Pericardium fibroblast (primary cell): ENCODE measurements at places on chromosomes 7 and 10. TPM values are rescaled to one million over a fixed set of nuclear protein-coding genes. Genes with fewer than 3 reads are reported as not detected.

Gene LIPK
- not detected in 2 replicates for total RNA-seq

Gene CTTNBP2
- 0.35 TPM in 1 of 2 replicates, not detected in the other for total RNA-seq

Gene PRF1
- total RNA-seq: not detected in 2 replicates

Gene CACNA2D1
- 24.2 and 36.3 TPM in 2 replicates for total RNA-seq

Gene PODXL
- total RNA-seq: 3.3 and 4.3 TPM in 2 replicates

Gene PKD2L1
- total RNA-seq: not detected in 2 replicates

Gene CACUL1
- 12.1 and 12.9 TPM in 2 replicates for total RNA-seq

Gene SSC4D
- total RNA-seq: 0.34 and 1.2 TPM in 2 replicates

Gene NXPH1
- total RNA-seq: not detected in 2 replicates

Gene ZNF33B
- 3.9 and 49.4 TPM in 2 replicates for total RNA-seq

Gene GIMAP7
- not detected in 2 replicates for total RNA-seq

Gene ANKRD30A
- not detected in 2 replicates for total RNA-seq

Gene EGFR
- total RNA-seq: 27.8 and 45.6 TPM in 2 replicates

Gene MEOX2
- 10.3 and 17.0 TPM in 2 replicates for total RNA-seq

Gene SP8
- not detected in 2 replicates for total RNA-seq

Gene CAV1
- 306 and 311 TPM in 2 replicates for total RNA-seq

Gene C10orf53
- not detected in 2 replicates for total RNA-seq

Gene HOXA7
- 0.26 and 0.58 TPM in 2 replicates for total RNA-seq

Gene CALCR
- total RNA-seq: not detected in 2 replicates

Gene ALOX5
- total RNA-seq: not detected in 2 replicates

Gene PLEKHS1
- total RNA-seq: not detected in 2 replicates

Gene TMEM140
- 0.47 and 6.3 TPM in 2 replicates for total RNA-seq

Gene MPP7
- total RNA-seq: 0.51 TPM in 1 of 2 replicates, not detected in the other

Gene ZPBP
- not detected in 2 replicates for total RNA-seq

Gene C7orf33
- total RNA-seq: not detected in 2 replicates

Gene HOXA11
- total RNA-seq: 4.0 TPM in 1 of 2 replicates, not detected in the other

Gene TAS2R5
- total RNA-seq: 0.47 and 2.0 TPM in 2 replicates

Gene GCK
- total RNA-seq: 0.17 and 1.9 TPM in 2 replicates

Gene C7orf57
- total RNA-seq: not detected in 2 replicates

Gene STAMBPL1
- 13.0 and 36.9 TPM in 2 replicates for total RNA-seq

Gene JAZF1
- total RNA-seq: 9.3 and 10.6 TPM in 2 replicates

Gene ARF5
- total RNA-seq: 243 and 260 TPM in 2 replicates

Gene CCDC146
- total RNA-seq: 1.2 TPM in 2 replicates

Gene ANKRD22
- not detected in 2 replicates for total RNA-seq

Gene STAG3
- total RNA-seq: 0.17 and 0.23 TPM in 2 replicates

Gene LRMDA
- 0.12 and 0.17 TPM in 2 replicates for total RNA-seq

Gene TRPV5
- not detected in 2 replicates for total RNA-seq

Gene CCM2
- 43.1 and 57.8 TPM in 2 replicates for total RNA-seq

Gene FKBP6
- total RNA-seq: not detected in 2 replicates

Gene XPNPEP1
- total RNA-seq: 78.9 and 101 TPM in 2 replicates

Gene SLC18A3
- total RNA-seq: not detected in 2 replicates

Gene FRAT1
- 2.7 and 5.5 TPM in 2 replicates for total RNA-seq

Gene LFNG
- total RNA-seq: 7.7 and 7.9 TPM in 2 replicates

Gene NUTM2E
- 0.47 TPM in 1 of 2 replicates, not detected in the other for total RNA-seq

Gene ACTL6B
- not detected in 2 replicates for total RNA-seq

Gene CLIP2
- 17.5 and 28.3 TPM in 2 replicates for total RNA-seq

Gene LBX1
- under 0.01 TPM in 1 of 2 replicates, not detected in the other for total RNA-seq

Gene COL13A1
- total RNA-seq: 3.3 and 4.9 TPM in 2 replicates
